ENCODE measurements at places on chromosomes 2 and 18. TPM values are rescaled to one million over a fixed set of nuclear protein-coding genes. Genes with fewer than 3 reads are reported as not detected.

The DLGAP1 gene
- 0.47 TPM for polyA plus RNA-seq

The ARID5A gene
- 9.7 TPM for polyA plus RNA-seq

The KCMF1 gene
- polyA plus RNA-seq: 52.7 TPM

The ANKRD30BL gene
- not detected for polyA plus RNA-seq

The DOCK10 gene
- 1.7 TPM for polyA plus RNA-seq

The FIGN gene
- 0.21 TPM for polyA plus RNA-seq

The TMEM17 gene
- 1.5 TPM for polyA plus RNA-seq

The SLC25A12 gene
- polyA plus RNA-seq: 8.9 TPM

The ACTG2 gene
- polyA plus RNA-seq: 660 TPM

The AFTPH gene
- polyA plus RNA-seq: 23.1 TPM

The SDC1 gene
- polyA plus RNA-seq: 334 TPM

The GPR45 gene
- polyA plus RNA-seq: not detected

The ZNF532 gene
- polyA plus RNA-seq: 9.9 TPM

The WNT6 gene
- polyA plus RNA-seq: 0.76 TPM

The SPP2 gene
- not detected for polyA plus RNA-seq

The LRRC30 gene
- not detected for polyA plus RNA-seq

The BOLL gene
- not detected for polyA plus RNA-seq

The VSNL1 gene
- polyA plus RNA-seq: 35.7 TPM
